ENCODE measurements at places on chromosomes 6 and 20.

DNA sequence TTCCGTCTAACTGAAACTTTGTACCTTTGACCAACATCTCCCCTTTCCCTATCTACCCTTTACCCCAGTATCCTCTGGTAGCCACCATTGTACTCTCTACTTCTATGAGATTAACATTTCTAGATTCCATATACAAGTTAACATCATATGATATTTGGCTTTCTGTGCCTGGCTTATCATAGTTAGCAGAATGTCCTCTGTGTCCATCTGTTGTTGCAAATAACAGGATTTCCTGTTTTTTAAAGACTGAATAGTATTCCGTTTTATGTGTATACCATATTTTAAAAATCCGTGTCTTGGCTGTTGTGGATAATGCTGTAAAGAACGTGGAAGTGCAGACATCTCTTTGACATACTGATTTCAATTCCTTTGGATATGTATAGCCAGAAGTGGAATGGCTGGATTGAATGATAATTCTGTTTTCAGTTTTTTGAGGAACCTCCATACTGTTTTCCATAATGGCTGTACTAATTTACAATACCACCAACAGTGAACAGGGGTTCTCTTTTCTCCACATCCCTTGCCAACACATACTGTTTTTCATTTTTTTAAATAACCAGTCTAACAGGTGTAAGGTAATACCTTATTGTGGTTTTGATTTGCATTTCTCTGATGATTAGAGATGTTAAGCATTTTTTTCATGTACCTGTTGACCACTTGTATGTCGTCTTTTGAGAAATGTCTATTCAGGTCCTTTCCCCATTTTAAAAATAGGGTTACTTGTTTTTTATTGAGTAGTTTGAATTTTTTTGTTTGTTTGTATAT lies 53.8 kb downstream of the CDC5L start:
- no peak for DNase-seq

DNA sequence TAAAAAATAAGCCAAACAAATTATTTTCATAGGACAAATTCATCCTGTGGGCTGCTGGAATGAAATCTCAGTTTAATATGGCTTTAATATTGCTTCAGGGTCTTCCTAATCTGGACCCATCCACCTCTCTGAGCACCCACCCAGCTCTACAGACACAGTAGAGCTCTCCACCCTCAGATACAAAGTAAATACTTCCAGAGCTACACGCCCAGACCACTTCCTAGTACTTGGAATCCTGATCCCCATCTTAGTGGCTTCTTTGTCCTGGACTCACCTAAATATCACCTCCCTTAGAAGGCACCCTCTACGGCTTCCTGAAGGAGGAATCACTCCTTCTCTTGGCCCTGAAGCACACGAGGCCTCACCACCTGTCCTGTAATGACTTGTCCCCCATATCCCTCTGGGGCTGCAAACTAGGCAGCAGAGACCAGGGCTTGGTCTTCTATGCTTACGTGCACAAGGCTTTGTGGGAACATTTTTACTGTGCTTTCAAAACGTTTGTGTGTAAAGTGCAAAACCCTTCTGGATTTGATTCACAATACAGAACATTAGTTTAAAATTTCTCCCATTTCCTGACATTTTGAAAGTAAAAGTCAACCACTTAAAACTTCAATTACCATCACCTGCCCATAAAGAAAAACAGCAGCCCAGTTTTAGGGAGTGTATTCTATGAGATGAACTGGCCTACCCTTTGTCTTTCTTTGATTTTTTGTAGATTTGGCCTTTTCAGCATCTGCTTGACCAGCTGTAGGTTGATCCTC lies 2.4 kb downstream of the CTCFL start:
- no peak for DNase-seq

- DNase-seq = no peak
Observed at GRCh38 chr6:111307275-111307858, 175.7 kb downstream of the REV3L start.

GRCh38 chr6:120576061-120576460 lies 758.2 kb downstream of the TBC1D32 start:
- no peak for DNase-seq

DNA sequence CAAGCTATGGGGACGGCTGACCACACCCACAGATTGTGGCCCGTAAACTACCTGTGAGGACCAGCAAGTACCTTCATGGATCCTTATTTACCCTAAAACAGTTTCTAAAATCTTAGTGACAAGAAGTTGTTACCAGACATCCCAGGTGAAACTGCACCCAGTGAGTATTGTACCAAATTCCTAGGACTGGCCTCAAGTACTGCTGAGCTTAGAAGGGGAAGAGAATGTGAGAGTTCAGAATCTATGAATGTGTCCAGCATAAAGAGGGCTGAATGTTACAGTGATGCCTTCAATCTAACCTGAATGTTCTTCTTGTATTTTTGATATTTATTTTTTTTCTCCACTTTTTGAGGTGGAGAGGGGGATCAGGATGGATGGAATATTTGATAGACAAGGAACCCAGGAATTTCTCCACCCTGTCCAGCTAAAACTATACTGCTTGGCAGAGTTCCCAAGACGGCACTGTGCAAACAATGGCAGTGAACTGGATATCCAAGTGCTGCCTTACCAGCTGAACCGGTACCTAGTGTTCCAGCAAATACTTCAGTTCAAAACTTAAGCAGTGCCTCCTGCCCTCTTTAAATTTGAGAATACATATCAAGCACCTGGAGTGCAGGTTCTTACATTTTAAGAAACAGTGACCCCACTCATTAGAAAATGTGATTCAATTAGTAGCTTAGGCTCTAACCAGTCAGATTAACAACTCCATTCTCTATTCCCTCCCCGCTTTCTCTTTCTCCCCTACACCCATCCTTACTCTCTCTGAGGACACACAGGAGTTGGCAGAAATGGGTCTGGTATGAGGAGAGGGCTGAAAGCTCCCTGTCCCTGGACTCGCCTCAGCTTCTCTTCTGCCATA lies 427.3 kb upstream of the FLRT3 start:
- DNase-seq = no peak

DNA sequence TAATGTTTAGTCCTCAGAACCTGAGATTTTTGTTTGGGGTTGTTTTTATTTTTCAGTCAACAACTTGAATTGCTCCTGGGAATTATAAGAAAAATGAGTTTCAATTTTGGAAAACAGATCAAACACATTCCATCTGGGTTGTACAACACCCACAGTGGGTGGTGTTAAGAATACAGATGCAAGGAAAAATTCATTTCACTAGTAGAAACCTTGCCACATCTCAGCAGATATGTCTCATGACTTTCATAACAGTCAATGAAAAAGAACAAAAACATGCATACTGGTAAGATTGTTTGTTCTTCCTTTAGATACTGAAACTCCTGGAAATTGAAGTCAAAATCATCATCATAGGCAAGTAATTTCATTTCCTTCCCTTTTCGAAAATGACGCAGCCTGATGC lies 78.9 kb downstream of the MOXD1 start:
- no peak for DNase-seq

DNA sequence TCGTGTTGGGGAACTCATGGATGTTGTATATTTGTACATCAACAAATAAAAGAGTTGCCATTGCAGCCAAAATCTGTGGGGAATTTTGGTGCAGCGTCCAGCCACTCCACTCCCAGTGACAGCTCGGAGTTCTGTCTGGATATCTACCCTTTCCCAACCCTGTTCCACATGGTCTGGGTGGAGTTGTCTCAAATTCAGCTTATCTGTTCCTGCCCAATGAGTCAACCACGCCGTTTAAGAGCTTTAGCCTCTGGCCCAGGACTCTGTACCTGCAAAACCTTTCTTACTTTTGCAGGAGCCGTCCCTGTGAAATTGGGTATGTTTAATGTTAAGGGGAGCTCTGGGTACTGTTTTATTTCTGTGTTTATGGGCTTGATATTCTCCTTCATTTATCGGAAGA lies 33.9 kb upstream of the OVOL2 start:
- DNase-seq = no peak

DNA sequence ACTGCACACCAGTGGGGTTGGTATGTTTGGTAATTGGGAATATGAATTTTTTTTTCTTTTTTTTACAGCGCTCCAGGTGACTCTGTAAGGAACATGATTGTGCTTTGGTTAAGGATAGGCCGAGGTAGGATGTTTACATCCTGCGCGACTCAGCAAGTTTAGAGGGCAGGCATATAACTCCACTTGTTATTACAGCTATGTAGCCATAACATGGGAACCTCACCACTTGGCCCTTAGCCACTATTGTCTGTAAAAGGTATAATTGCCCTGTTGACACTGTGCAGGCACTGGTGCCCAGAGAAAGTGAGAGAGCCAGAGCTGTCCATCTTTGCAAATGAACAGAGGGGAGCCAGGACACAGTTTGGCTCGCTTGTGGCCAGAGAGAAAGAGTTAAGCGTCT lies 172.9 kb downstream of the MCHR2 start:
- no peak for DNase-seq

GRCh38 chr6:1535295-1535694 lies 74.4 kb upstream of the FOXC1 start:
- no peak for DNase-seq

GRCh38 chr6:2296781-2297180 lies 51.4 kb upstream of the GMDS start:
- DNase-seq = peak; percentile 54
